ENCODE measurements at places on chromosomes 11 and 22.

- DNase-seq: no peak
These were observed 1.2 kb downstream of the TSPO start for GRCh38 chr22:43152357-43153071.

GRCh38 chr22:50676661-50677492 is 4.3 kb downstream of the SHANK3 start:
- no peak for DNase-seq

GRCh38 chr22:37278261-37278660 is 4.0 kb upstream of the CYTH4 start:
- no peak for DNase-seq

DNA sequence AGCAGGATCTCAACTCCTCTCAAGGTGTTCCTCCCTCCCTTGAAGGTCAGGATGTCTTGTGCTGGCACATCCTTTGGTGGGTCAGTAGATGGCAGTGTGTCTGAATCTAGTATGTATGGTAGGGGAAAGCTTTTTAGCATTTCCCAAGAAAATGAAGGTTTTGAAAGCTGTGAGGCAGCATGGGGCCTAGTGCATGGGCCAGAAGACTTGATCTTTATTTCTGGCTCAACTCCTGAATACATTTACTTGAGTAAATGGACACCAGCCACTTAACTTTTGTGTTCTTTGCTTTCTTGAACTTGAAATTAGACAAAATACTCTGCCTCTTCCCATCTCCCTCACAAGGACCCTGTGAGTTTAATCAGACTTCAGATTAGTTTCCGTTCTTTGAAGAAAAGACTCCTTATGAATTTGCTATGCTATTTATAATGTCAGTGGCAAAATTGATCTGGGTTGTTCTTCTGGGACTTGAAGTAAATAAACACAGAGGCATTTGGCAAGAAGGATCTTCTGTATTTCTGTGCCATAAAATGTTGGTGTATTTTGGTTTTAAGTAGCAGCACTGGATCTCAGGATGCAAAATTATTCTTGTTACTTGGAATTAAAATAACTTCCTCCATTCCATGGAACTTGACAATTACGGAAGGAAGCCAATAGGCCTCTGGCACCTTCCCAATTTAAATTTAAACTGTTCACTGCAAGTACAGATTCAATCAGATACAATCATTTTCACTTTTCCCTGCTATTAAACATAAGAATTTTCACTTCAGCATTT is 288.8 kb downstream of the CASP12 start:
- DNase-seq: no peak

DNA sequence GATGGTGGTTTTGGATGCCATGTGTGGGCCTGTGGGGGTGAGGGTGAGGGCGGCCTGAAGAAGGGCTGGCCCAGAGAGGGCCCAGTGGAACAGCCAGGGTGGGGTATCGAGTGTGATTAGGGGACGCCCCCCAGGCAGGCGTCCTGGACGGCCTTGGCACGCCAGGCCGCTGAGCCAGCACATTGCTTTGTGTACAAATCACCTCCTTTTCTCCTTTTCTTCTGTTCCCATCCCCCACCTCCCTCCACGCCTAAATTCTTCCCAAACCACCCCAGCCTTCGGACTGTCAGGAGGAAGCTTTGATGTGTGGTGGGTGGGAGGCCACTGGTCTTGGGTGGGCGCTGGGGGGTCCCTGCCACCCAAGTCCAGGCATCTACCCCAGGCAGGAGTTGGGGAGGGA is 7.8 kb upstream of the CD248 start:
- no peak for DNase-seq

DNA sequence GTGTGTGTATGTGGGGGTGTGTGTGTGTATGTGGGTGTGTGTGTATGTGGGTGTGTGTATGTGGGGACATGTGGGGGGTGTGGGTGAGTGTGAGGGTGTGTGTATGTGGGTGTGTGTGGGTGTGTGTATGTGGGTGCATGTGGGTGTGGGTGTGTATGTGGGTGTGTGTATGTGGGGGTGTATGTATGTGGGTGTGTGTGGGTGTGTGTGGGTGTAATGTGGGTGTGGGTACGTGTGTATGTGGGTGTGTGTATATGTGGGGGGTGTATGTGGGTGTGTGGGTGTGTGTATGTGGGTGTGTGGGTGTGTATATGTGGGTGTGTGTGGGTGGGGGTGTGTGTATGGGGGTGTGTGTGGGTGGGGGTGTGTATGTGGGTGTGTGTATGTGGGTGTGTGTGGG is 106.7 kb downstream of the SPATA19 start:
- no peak for DNase-seq

GRCh38 chr11:45021001-45021400 is 70.3 kb upstream of the TP53I11 start:
- no peak for DNase-seq

Data from activated CD8-positive, alpha-beta memory T cell treated with anti-CD3 and anti-CD28 coated beads for 1 hour (primary cell).